ENCODE measurements at places on chromosomes 7 and 10.

DNA sequence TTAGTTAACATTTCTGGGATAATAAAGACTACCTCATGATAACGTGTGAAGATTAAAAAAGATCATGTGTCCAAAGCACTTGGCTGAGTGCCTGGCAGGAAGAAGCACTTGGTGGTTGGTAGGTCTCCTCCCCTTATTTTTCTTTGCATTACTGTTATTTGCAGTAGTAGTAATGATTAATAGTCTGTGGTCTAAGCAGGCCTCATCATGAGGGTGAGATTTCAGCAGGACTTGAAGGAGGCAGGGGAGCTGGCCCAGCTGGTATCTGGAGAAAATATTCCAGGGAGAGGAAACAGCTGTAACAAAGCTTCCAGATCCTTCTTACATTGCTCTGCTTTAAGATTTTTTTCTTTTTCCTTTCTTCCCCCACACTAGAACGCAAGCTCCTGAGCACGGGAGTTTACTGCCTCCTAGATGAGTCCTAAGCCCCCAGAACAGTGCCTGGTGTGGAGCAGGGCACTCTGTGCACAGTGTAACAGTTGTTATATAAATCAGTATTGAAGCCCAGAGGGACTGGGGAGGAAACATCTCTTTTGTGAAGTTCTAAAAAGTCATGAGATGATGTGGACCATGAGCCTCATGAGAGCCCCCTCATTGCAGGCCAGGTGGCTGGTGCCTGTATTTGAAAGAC is 31.1 kb upstream of the RHEB start:
- DNase-seq, result no peak

- no peak for DNase-seq
Observed at GRCh38 chr10:46255801-46256747, 30.7 kb upstream of the ANTXRL start.

- DNase-seq, result no peak
Observed at GRCh38 chr10:114519756-114520293, 115.5 kb upstream of the AFAP1L2 start.

- DNase-seq, result no peak
Observed at GRCh38 chr10:124156524-124157260, 63.3 kb upstream of the CHST15 start.

GRCh38 chr7:1100386-1100785 is 12.5 kb downstream of the GPER1 start:
- no peak for DNase-seq

GRCh38 chr10:84298057-84298456 is 30.3 kb upstream of the CCSER2 start:
- DNase-seq, result no peak

- no peak for DNase-seq
Observed at GRCh38 chr10:34537629-34538231, 277.4 kb downstream of the PARD3 start.

DNA sequence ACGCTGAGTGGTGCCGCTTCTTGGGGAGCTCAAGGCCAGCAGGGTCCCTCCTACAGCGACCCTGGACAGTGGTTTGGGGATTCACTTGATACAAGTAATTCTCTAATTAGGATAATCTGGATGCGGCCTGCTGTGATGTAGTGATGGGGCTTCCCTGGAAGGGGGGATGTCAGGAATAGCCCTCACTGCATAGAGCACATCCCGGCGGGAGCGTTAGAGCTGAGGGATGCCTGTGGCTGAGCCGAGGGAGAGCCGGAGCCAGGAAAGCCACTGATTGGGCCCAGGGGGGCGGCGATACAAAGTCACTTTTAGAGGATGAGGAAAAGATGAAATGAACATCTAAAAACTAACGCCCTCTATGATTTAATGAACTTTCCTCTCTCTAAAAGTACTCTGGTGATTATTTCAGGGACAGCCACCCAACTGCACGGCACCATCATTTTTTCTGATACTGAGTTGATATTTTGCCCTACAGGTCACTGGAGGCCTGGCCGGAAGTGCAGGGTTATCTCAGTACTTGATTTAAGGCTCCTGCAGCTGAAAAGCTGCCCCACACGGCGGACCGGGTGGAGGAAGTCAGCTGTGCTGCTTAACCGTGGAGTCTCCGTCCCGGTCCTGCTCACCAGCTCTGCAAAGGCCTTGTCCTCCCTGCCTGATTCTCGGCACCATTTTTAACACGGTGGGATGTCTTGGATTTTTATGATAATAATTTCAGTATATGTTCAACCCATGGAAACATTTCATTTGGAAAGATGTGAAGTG is 518.8 kb downstream of the DNAJB6 start:
- no peak for DNase-seq

DNA sequence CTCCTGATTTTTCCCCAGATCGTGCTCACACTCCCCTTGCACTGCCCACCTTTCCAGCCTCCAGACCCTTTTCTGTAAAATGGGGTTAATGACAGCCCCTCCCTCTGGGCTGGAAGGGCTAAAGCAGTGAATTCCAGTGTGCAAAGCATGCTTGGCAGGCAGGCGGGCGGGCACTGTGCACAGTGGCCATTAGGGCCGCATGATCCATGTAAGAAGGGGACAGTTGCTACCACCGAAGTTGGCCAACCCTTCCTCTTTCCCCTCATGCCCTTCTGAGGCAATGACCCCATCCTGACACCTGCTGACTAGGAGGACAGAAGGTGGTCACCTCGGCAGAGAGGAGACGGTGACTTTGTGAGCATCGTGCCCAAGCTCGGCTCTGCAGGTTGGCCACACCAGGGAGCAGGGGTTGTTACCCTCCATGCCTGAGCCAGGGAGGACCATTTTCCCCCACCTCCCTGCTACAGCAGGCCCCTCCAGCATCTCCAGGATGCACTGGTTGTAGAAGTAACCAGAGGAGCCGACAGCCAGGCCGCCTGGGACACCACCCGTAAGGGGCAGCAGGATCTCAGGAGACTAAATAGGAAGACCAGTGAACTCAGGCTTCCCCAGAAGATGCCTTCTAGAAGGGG is 166.4 kb downstream of the SLIT1 start:
- DNase-seq, result no peak

DNA sequence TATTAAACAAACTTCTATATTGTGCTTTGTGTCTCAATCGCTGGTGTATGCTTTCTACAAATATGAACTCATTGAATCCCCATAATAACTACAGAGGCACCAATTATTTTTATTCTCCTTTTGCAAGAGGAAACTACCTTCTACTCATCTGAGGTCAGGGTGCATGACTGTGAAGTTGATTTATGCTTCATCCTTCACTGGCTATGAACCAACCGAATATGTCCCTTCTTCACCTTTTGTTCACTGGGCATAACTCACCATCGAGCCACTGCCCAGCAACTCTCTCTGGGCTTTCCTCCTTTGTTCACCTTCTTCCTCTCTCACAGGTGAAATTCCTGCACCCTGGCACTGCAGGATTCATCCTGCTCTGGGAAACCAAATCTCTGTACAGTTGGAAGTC is 61.3 kb upstream of the PFKP start:
- no peak for DNase-seq

DNA sequence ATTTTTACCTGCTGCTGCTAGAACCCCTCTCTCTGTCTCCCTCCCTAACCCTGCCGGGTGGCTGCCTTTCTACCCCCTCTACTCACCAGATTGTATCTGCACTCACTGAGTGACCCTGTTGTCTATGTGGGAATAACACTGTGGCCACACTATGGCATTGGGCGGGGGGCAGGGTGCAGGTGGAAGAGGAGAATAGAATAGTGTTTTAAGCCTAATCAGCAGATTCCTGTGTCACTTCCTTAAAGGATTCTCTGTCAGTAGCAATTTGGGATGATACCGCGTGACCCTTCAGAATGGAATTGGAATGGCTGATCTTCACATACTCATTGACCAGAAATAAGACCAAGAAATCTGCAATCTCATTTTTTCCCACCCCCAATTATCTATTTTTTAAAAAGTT is 67.1 kb upstream of the ANKRD1 start:
- no peak for DNase-seq

DNA sequence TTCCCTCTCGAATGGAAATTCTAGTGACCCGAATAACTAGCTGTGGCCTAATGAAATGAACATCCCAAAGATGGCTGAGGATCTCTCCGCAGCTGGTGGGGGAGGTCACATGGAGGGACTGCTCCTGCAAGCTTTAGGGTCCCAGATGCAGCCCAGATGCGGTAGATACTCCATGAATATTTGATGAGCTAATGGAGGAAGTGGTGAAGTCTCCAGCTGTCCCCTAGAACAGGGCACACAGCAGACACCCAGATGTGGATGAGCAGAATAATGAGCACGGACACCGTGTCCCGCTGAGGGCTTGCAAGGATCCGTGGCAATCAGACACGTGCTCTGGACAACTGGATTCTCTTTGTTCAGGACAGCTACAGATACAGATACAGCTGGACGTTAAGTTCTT is 59.2 kb downstream of the DENND2A start:
- DNase-seq, result no peak

DNA sequence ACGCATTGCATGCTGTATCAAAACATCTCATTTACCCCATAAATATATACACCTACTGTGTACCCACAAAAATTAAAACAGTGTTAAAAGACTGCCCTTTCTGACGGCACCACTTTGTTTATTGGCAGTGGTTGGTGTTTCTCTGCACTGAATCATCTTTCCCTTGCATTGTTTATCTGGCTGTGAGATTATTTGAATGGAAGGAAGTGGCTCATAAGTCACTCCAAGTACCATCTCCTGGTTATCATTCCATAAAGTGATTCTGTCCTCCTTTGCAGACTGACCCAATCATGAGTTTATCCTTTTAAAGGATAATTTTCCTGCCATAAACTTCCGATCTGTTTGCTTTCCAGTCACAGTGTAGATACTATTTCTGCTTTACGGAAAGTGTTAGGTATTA is 183.8 kb downstream of the CAMK1D start:
- DNase-seq, result no peak

All from T-helper 2 cell treated with Interferon-gamma antibody and Interleukin-4, amounts not matched to agents 5 μg/mL and 100 μg/mL, for 36 hours (primary cell).